ENCODE measurements at places on chromosomes 4 and X.

GRCh38 chr4:79088946-79089691, 149.9 kb upstream of the PAQR3 start:
- no peak for DNase-seq

- no peak for DNase-seq
Measured at GRCh38 chr4:89162496-89162895, 51.2 kb downstream of the TIGD2 start.

GRCh38 chr4:124851741-124852140, 139.2 kb upstream of the ANKRD50 start:
- DNase-seq: no peak

DNA sequence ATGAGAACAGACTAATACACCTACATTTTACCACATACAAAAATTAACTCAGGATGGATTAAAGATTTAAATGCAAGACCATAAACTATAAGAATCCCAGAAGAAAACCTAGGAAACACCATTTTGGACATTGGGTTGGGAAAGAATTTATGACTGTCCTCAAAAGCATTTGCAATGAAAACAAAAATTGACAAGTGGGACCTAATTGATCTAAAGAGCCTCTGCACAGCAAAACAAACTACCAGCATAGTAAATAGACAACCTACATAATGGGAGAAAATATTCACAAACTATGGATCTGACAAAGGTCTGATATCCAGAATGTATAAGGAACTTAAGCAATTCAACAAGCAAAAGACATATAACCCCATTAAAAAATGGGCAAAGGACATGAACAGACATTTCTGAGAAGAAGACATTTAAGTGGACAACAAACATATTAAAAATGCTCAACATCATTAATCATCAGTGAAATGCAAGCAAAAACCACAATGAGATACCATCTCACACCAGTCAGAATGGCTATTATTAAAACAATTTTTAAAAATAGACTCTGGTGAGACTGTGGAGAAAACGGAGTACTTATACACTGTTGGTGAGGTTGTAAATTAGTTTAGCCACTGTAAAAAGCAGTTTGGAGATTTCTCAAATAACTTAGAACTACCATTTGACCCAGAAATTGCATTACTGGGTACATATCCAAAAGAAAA, 221.7 kb upstream of the DIPK2B start:
- DNase-seq: no peak
